ENCODE measurements at places on chromosomes 11 and 22.
A peak's percentile ranks its signal among the peaks of the same experiment; 100 is the strongest.

- no peak for DNase-seq
These were observed 2.7 kb upstream of the EIF3M start for GRCh38 chr11:32580967-32581366.

DNA sequence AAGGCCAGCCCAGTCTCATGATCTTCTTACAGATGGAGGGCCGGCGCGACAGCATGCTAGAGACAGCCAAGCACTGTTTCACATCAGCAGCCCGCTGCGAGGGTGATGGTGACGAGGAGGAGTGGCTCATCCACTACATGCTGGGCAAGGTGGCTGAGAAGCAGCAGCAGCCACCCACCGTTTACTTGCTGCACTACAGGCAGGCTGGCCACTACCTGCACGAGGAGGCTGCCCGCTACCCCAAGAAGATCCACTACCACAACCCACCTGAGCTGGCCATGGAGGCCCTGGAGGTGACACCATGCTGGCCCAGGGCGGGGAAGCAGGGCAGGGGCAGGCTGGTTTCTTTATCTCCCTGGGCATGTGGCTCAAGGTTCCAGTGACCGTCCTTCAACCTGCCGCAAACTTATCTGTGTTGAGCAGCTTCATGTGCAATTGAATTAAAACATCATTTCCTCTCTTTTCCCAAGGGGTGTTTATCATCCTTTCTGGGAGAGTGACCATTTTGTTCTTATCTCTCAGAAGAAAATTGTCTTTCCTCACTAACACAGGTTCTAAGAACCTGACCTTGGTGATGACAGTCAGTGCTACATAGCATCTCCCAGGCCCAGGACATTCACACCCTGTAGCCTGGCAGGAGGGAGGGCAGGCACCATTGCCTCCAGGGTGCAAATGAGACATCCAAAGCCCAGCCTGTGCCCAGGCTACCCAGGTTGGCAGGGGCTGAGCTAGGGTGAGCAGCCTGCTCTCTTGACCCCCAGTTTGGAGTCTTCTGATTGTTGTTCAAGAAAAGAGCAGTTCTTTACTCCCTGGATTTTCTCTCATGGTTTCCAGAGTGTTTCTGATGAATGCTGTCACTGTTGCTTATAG is 80.7 kb downstream of the CABIN1 start:
- no peak for DNase-seq

- no peak for DNase-seq
These were observed 33.8 kb upstream of the APOA1 start for GRCh38 chr11:116871248-116871647.

GRCh38 chr11:1515082-1516060 is 28.8 kb upstream of the MOB2 start:
- DNase-seq = peak; percentile 23

- DNase-seq = no peak
These were observed 21.5 kb downstream of the NUP98 start for GRCh38 chr11:3775736-3776406.

DNA sequence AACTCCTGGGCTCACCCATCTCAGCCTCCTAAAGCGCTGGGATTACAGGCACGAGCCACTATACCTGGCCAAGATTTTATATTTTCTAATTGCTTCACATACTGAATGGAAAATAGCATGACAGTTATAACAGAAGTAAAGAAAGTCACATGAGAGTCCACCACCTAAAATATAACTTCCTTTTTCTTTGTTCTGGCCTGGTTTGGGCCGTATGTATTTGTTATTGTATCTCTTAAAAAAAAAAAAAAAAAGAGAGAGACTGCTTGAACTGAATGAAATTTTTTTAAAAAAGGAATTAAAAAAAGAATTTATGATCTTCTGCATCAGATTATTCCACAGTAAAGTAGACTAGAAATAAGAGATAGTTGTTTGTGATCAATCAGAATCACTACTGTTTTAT is 86.0 kb upstream of the GRIK4 start:
- no peak for DNase-seq

- DNase-seq = no peak
These were observed 54.6 kb downstream of the C11orf58 start for GRCh38 chr11:16793009-16793408.

GRCh38 chr22:40953471-40953870 is 2.3 kb downstream of the RBX1 start:
- no peak for DNase-seq

- DNase-seq = no peak
These were observed 33.7 kb downstream of the SHISAL1 start for GRCh38 chr22:44279069-44279360.

GRCh38 chr22:49036513-49036912 is 791.2 kb downstream of the BRD1 start:
- DNase-seq = no peak

GRCh38 chr11:63666874-63667273 is 4.3 kb downstream of the ATL3 start:
- DNase-seq = no peak

DNA sequence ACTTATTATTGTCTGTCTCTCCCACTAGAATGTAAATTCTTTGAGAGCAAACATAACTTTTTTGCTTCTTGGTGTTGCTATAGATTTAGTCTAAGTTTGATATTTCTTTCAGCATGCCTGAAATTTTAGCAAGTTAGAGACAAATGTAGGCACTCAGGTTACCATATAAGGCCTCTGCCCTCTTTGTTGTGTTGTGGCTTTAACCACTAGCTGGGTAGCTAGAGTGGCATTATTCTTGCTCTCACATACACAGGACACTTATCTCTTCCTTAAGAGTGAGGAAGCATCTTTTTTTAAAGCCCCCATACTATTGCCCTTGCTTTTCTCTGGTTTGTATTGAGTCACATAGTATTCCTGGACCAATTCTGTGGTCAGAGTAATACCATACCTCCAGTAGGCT is 11.2 kb downstream of the ZBED5 start:
- DNase-seq = no peak

- peak; percentile 95 for DNase-seq
These were observed 883 bp downstream of the HIPK3 start for GRCh38 chr11:33257897-33258630.

GRCh38 chr11:117950301-117950700 is 21.1 kb upstream of the TMPRSS13 start:
- DNase-seq = peak; percentile 23

DNA sequence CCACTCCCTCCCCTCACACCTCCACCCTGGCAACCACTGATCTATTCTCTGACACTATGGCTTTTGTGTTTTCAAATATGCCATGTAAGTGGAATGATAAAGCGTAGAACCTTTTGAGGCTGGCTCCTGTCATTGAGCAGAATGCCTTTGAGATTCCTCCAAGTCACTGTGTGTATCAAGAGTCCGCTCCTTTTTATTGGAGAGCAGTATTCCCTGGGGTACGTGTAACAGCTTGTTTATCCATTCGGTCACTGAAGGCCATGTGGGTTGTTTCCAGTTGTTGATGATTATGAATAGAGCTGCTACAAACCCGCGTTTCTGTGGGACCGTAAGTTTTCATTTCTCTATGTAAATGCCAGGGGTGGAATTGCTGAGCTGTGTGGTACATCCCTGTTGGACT is 10.3 kb downstream of the TP53I11 start:
- no peak for DNase-seq

GRCh38 chr11:70468256-70469195 is 70.2 kb downstream of the CTTN start:
- DNase-seq = peak; percentile 18

DNA sequence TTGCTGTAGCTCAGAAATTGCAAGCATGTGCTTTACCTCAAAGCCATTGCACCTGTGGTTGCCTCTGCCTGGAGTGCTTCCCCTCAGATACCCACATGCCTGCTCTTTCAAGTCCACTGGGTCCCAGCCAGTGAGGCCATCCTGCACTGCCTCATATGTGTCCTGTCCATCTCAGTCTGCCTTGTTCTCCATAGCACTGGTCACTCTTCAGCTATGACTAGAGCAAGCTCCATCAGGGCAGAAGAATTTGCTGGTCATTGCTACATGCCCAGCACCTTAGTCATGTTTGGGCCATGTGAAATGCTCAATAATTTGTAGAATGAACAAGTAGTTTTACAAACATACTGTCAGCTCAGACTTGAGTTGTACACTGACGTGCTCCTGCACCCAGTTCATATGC is 64.4 kb upstream of the HORMAD2 start:
- no peak for DNase-seq

- no peak for DNase-seq
These were observed 18.1 kb upstream of the EFCAB6 start for GRCh38 chr22:43829904-43830851.

GRCh38 chr11:102422817-102423712 is 29.5 kb downstream of the TMEM123 start:
- no peak for DNase-seq

GRCh38 chr11:109209572-109209971 is 212.4 kb upstream of the C11orf87 start:
- no peak for DNase-seq

DNA sequence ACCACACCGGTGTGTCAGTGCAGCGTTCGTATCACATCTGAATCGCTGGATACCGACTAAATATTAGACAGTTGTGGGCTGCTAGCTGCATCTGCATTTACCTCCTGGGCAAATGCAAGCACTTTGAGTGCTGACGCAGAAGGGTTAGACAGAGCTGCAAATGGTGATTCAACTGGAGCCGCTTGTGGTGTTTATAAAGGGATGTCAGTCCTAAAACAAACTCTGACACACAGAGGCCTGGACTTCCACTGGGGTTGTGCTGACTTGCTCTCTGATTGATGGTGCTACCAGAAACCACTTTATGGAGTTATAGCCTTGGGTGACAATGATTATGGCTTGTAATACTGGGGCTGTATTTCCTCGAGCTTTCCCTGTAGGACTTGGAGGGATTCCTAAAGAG is 374.4 kb downstream of the NTM start:
- DNase-seq = no peak

DNA sequence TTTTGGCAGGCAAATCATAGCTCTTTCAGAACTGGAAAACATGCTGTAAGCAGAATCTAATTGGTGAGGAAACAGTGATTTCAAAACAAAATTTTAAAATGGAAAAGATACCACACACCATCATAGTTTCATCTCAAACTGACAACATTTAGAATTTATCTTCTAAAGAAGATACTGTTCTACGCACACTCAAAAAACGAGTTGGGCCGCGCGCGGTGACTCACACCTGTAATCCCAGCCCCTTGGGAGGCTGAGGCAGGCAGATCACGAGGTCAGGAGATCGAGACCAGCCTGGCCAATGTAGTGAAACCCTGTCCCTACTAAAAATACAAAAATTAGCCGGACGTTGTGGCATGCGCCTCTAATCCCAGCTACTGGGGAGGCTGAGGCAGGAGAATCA is 44.2 kb upstream of the ADSL start:
- DNase-seq = no peak

DNA sequence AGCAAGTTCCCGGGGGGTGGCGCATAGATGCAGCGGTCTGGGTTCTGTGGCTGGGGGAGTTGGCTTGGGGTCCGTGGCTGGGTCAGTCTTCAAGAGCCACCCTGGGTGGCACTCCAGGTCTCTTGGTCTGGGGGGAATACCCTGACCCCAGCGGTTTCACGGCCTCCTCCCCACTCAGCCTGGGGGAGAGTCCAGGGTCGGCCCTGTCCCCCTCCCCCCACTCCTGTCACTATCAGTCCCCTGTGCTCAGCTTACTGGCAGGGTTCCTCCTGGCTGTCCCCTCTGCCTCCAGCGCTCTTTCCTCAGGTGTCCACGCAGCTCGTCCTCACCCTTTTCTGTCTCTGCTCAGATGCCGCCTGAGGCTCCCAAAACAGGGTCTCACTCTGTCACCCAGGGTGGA is 68.5 kb upstream of the PARVG start:
- no peak for DNase-seq

Data from NCI-H526 treated with DMSO at 0.1 percent for 48 hours (cell line).